GM19239 (cell line): ENCODE measurements at places on chromosomes 2 and 18.

DNA sequence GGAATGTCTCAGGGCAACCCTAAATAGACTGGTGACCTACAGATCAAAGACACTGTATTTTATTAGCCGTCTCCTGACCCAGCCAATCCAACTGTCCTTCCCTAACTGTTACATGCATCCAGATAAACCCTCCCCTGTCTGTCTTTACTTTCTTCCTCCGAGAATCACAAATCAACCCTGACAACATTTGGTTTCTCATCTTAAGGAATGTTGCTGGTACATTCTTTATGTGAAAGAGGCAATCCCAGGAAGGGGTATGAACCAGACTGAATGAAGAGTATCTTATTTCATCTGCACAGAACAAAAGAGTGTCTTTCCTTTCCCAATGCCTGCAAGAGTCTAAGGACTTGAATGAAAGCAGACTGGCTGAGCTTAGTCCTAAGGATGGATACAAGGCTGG is 113.9 kb upstream of the LTBP1 start:
- no peak for DNase-seq

DNA sequence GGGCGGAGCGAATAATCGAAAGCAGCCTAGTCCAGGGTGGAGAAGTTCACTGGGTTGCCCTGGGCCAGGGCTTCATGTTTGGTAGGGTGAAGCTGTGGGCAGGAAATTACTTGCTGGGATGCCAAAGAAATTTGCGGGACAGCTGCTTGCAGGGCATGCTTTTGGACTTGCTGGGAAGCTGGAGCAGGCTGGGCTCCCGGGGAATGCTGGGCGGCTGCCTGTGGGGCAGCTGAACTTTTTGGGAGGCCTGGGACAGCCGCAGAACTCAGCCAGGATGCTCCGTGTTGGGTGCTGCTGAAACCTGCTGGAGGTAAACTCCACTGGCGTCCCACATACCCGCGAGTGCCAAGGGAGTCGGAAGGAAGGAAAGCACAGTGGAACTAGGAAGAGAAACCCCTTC is 31.9 kb downstream of the ASB1 start:
- DNase-seq = no peak

DNA sequence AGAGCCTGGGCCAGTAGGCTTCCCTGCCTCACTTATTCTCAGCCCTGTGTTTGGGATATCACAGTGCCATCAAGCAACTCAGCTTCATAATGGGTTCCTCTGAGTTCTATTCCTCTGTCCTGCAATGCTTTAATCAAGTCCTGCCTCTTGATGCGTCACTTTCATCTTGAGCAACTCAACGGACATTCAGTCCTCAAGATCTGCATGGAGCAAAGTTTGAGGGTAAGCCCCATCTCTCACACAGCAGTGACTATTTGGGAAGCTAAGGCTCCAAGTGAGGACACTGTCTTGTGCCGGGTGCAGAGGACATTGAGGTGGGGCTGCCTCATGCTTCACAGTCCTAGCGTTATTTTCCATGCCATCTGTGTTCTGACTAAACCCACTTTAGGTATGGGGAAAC is 50.9 kb upstream of the PLB1 start:
- DNase-seq = no peak

- DNase-seq = no peak
Observed at GRCh38 chr2:216687646-216688045, 7.7 kb downstream of the IGFBP5 start.

DNA sequence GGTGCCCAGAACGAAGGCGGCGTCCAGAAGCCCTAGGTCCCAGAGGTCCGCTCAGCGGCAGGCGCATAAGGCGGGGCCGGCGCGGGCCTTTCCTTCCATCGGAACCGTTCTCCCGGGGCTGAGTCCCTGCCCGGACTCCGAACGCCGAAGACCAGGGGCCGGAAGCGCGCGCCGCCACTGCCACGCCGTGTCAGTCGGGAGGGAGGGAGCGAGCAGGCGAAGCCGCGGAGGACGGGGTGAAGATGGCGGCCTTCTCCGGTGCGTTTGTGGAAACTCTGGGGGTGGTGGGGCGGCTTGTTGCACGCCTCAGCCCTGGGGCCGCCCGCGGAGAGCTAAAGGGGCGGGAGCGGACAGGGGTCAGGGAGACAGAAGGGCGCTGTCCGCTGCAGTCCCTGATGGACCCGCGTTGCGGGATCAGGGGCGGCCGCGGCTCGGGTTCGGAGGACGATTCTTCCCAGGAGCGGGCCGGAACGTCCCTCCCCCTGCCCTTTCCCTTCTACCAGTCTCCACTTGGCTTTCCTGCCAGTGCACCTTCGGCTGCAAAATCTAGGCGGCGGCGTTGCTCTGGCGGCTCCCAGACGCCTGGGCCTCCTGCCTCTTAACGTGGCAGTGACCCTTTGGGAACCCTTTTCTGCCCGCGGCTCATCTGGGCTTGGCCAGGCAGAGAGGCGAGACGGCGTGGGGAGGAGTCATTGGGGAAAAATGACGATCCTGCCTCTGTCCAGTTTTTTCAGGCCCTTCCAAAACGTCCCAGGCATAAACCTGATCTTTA is at the start of gene DDX1:
Gene DDX1 (plus strand): TSS at position 177 of the 772 bp plus-strand sequence. CDS start 66 bp downstream, at position 243.
- peak; percentile 81 for DNase-seq

- DNase-seq = no peak
Observed at GRCh38 chr2:156779416-156780120, 343.4 kb downstream of the GPD2 start.

DNA sequence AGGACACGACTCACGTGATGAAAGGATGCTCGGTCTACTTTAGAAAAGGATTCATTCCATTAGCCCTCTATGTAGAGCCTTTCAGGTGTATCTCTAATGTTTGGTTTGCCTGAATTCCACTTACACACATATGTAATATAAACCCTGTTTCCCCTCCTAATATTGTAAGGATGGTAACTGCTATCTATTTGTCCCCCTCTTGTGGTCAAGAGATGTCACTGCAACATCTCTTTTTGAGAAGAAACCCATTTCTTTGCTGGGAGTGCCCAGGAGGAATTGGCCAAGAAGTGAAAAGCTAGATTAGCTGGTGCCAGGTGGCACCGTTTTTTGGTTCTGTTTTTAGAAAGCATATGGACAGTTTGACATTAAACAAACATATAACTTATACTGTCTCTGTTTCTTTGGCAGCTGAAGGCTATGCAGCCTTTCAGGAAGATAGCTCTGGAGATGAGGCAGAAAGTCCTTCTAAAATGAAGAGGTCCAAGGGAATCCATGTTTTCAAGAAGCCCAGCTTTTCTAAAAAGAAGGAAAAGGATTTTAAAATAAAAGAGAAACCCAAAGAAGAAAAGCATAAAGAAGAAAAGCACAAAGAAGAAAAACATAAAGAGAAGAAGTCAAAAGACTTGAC is 41.2 kb downstream of the RALBP1 start:
- DNase-seq = no peak

GRCh38 chr2:214180071-214180470 is 230.8 kb upstream of the VWC2L start:
- DNase-seq = no peak

- no peak for DNase-seq
Observed at GRCh38 chr2:227460070-227460485, 11.9 kb upstream of the AGFG1 start.

DNA sequence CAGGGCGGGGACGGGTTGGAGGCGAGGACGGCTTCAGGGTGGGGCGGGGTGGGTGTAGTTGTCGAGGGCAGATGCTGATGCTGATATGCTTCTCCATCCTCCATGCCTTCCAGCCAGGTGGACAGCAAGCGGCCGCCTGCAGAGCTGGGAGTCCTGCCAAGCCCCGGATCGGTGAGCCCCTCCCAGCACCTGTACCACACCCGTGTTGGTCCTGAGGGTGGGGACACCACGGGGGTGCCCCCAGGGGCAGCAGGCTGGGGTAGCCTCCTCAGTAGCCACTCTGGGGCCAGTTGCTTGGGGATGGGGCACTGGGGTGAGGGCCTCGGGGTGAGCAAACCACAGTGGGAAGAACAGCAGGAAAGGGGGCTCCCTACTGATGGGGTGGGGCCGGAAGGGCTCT is 2.6 kb downstream of the ANO7 start:
- DNase-seq = no peak

DNA sequence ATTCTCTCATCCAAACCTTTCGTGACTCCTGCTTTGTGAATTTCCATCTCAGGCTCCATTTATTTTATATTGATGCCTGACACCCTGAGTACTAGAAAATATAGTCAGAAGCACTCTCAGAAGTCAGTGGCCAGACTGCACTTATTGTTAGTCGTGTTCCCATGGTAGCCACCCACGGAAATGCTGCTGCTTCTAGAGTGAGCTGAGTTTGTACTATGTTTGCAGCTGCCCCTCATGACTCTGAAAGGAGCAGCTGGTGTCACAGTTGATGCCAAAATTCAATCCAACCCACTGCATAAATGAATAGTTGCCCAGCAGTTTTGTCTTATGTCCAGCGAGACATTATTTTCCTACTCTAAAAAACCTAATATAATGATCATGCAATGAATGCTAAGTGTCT is 265.2 kb upstream of the SPHKAP start:
- no peak for DNase-seq

DNA sequence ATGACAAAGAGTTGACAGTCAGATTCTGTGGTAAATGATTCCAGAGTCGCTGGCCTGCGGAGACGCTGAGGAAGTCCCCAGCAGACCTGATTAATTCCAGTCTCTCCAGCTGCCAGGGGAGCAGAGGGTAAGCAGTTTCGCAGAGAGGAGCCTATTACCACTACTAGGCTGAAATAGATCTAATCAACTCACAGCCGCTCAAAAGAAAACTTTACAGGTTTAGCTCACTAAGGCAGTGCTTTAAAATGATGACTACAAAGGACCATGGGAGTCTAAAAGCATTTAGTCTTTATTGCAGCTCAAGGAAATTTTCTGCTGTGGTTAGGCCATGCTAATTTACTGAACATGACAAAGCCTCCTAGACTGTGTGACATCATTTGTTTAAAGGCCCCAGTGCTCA is 445.6 kb upstream of the POU3F3 start:
- no peak for DNase-seq

DNA sequence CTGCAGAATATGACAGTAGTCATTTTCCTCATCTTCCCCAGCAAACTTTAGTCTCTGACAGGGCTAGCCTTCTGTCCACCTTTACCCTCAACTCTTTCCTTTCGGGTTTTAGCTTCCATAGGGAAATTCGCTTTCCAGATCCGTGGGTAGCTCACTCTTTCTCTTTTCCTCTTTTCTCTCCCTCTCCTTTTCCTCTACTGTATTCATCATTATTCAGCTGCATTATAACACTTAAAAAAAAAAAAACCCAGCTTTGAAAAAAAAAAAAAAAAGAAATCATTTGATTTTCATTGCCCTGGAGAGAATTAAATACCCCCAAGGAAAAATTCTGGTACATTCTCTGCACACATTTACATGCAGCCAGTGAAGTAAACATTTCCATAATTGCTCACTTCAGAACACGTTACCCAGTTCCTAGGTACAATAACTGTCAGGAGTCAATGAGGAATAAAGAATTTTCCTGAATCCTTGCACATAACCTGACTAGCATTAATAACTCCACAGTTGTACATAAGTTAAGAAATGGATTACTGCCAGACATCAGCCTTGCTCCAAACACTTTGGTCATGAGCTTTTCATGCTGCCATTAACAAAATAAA is 63.5 kb downstream of the ZNF521 start:
- DNase-seq = no peak

- no peak for DNase-seq
Observed at GRCh38 chr2:212708355-212708754, 169.8 kb upstream of the ERBB4 start.

DNA sequence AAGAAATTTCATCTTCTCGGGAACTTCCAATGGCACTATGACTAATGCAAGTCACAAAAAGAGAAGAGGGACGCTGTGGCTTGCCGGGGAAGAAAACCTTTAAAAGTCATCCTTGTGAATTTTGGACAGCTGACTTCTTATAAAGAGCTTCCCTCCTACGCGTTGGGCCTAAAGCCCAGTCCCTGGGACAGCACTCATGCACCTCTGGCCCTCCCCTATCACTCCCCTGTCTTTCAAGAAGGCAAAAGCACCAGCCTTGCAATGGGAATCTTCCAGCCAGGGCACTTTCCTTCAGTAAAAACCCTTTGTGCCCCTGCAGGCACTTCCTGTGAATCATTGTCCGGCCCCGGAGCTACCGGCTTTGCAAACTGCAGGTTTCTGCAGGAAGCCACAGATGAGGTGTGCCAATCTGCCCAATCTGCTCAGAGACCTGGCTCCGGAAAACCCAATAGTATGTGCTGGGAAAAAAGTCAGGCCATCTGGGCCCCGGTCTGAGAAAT is 7.1 kb downstream of the MREG start:
- no peak for DNase-seq

DNA sequence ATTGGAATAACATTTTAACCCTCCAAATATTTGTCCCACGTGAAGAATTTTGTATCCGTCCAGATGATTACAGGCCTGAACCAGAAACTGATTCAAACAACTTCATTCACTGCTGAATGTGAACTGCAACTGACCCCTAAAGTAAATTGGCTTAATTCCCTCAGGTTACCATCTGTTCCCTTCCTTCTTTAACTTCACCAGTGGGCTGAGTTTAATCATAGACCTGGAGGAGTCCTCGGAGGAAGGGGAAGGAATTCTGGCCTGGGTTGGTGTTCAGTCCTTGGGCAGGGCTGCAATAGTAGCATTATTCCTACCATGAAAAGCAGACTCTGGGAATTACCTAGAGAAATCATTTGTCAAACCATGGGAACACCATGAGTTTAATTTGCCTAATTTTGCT is 207.4 kb downstream of the TMEM247 start:
- no peak for DNase-seq

DNA sequence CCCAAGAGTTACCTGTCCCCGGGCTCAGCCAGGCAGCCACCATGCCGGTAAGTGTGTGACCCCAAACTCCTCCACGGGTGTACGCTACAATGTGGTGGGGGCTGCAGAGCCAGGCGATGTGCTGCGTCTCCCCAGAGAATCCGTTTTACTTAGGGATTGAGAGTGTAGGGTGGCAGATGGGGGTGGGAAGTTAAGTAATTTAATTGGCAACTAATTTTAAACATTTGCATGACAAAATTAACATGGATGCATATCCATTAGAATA is 26.6 kb upstream of the RPL31 start:
- DNase-seq = no peak

- DNase-seq = no peak
Observed at GRCh38 chr2:163698857-163699256, 37.0 kb downstream of the FIGN start.

- no peak for DNase-seq
Observed at GRCh38 chr2:231000211-231000904, 4.4 kb downstream of the SPATA3 start.

DNA sequence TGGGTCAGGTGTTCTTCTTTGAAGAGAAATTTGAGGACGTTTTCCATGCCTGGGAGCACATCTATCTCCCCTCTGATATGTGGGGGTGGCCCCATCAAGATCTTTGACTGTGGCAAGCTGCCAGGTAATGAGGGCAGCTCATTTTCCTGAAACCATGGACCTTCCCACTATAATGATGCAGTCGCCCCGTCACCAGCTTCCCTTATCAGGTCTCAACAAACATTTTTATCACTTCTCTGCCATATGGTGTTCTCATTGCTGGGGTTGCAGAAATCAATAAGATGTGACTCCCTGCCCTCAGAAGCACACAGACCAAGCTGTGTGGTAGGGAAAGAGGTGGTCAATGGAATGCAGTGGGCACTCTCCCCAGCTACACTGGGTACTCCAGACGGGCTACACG is 48.4 kb upstream of the B3GNT7 start:
- DNase-seq = no peak

- DNase-seq = no peak
Observed at GRCh38 chr2:155309483-155309882, 611.0 kb downstream of the KCNJ3 start.
